ENCODE measurements at places on chromosomes 6 and 20.

GRCh38 chr6:3509336-3509735 is 52.5 kb upstream of the SLC22A23 start:
- DNase-seq, result no peak

- DNase-seq, result no peak
Measured at GRCh38 chr6:158536891-158537798, 22.7 kb upstream of the TMEM181 start.

GRCh38 chr20:46229478-46230105 is 78.7 kb downstream of the CDH22 start:
- DNase-seq, result no peak

DNA sequence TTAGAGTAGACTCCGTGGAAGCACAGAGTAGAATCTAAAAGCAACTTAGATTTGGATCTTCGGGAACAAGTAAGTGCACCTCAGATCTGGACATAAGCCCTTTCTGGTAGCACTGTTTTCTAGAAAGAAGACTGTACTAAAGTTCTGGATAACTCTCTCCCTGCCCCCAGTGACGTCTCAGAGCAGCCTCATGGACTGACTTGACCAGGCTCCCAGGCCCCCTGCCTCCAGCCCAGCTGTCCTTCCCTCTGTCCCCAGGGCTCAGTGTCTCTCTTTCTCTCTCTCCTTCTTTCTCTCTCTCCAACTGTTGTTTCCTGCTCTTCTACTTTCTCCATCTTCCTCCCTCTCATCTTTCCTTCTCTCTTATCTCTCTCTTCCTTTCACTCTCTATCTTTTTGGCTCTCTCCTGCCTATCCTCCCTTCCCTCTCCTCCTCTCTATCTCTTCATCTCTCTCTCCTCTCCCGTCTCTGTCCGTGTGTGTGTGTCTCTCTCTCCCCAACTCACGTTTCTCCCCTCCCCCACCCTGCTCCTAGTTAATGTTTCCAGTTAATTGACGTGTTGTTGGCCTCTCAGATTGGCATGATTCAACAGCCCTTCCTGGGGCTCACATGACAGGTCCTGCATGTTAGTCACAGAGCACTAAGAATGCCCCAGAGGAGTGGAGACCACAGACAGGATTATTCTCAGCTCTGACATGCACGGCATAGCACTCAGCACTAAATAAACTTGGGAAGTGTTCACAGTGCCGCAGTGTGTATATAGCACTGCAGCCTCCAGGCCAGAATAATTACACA is 180.4 kb upstream of the FOXQ1 start:
- no peak for DNase-seq

GRCh38 chr6:82248273-82248735 is 760 bp upstream of the IBTK start:
- DNase-seq, result no peak

DNA sequence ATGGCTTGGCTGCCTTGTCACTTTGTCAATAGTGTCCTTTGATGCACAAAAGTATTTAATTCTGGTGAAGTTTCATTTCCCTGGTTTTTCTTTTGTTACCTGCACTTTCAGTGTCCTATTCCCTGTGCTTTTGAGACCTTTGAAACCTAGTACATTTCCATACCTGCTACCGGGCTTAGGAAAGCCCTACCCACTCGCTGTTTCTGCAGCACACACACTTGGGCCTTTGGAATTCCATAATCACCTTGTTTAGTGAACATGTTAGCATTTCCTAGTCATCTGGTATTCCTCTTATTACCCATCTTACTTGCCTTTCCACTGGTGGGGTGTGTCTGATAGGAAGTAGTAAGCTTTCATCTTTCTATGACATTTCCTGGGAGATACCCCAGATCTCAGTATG is 19.3 kb upstream of the SYNDIG1 start:
- DNase-seq, result no peak

- DNase-seq, result no peak
Measured at GRCh38 chr20:62019881-62020492, 45.7 kb downstream of the TAF4 start.

- DNase-seq, result no peak
Measured at GRCh38 chr20:49203746-49204145, 15.5 kb upstream of the DDX27 start.

- DNase-seq, result no peak
Measured at GRCh38 chr6:51854347-51854746, 233.1 kb downstream of the PKHD1 start.

DNA sequence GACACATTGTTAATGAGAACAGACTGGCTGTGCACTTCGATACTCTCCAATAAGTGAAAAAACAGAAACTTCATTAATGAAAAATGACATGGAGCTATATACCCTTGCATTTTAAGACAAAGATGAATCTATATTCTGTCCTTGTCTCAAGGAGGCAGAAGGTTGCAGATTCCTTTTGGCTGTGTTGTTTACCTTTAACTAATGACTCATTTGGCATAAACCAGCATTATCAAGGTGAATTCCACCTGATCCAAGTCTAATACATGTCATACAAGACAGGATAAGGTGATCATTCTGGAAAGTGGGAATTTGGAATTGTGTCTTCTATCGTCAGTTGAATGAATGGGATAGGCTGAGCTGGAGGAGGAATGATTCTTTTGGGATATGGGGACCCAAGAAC is 192.9 kb downstream of the PLCB4 start:
- no peak for DNase-seq

DNA sequence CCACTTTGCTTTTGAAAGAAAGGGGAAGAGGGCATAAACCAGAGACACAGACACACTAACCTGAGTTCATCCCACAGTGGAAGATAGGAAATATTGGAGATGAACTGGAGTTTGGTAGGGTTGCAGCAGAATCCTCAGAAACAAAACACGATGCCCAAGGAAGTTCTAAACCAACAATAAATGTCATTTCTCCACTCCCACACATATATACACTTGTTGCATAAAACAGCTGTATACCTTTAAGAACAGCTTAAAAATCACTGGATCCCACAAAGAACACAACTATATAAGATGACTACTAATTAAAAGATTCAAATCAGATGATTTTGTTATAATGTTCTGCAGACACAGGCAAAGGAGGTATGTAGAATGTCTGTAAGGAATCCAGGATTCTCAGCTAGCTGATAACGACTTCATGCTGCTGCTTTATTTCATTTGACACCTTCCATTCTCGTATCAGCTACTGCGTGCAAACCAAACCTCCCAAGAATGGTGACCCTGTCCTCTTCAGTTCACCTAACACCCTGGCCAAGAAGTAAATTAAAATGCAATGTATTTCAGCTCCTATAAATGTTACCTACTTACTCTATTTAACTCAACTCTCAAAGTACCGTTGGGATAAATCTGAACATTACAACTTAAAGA is 14.3 kb downstream of the KIF13A start:
- no peak for DNase-seq

GRCh38 chr6:116966675-116967576 is 89.9 kb downstream of the RFX6 start:
- DNase-seq, result no peak

DNA sequence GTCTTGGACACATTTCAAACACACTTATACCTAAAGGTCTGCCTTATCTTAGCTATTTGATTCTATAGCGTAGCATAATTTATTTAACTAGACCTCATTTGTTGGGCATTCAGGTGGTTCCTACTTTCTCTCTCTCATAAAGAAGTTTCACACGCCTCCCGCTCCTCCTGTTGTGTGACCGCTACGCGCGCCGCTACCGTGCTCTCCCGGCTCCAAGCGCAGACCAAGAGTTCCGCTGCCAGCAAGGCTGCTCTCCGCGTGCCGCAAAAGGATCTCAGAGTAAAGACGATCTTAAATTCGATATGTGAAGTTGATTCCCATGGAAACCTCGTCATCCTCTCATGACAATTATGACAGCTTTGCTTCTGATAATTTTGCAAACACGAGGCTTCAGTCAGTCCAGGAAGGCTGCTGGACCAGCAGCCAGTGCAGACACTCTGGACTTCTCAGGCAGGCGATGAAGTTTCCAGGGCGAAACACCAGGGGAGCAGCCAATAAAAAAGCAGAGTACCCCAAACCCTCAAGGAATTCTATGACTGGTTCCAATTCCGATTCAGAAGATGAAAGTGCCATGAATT is 20.4 kb downstream of the PRSS16 start:
- DNase-seq, result no peak

DNA sequence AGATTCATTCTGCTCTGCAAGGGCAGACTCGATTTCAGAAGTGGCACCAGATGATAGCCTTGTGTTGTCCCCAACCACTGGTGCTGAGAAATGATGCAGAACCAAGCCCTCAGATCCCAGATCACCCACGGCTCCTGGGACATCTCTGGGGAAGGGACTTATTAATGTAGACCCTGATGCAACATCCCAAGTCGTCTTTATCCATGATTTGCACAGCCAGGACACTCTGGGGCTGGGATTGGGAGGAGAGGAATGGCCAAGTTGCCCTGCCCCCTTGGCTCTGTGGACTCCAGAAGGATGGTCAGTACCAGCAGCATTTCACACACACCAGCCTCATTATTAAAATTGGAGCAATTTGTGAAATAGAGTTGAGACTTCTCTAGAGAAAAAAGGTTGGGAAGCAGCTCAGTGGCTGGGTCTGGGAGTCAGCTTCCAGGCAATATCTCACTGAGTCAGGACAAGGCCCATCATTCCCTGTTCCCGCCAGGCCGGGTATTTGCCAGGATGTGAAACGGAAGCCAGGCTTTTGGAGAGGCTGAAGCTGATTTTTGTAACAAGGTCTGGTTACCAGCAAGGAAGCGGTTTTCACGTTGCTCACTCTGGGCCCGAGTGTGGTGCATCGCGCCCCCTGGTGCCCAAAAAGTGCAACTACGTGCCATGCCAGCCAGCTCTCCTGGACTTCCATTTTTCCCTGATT is 67.4 kb downstream of the ZBTB2 start:
- DNase-seq, result peak; percentile 9

- no peak for DNase-seq
Measured at GRCh38 chr6:20876561-20876960, 342.3 kb downstream of the CDKAL1 start.

- DNase-seq, result no peak
Measured at GRCh38 chr6:52407467-52407866, 12.7 kb upstream of the EFHC1 start.

- no peak for DNase-seq
Measured at GRCh38 chr20:2327620-2328555, 32.1 kb downstream of the TGM3 start.

DNA sequence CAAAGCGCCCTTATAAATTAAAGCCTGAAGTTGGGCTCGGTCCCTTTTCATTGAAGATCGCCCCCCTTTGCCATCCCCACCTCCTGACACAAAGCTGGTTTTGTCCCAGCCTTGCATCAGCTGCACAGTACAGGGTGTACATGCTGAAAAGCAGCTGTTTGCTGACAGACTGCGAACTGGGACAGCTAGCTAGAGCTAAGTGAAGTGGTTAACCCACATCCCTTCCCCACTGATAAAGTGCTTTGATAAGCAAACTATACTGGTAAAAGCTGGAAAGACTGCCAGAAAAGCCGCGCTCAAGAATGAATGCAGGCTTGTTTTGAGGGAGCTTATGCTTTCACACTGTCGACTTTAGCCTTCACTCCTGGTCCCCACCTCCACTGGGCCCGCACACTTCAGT is 207.3 kb downstream of the GMDS start:
- no peak for DNase-seq

GRCh38 chr6:85810558-85810957 is 167.9 kb upstream of the SYNCRIP start:
- no peak for DNase-seq

GRCh38 chr6:90442366-90442765 is 144.5 kb downstream of the MAP3K7 start:
- DNase-seq, result no peak

GRCh38 chr6:43843097-43843645 is 73.2 kb downstream of the VEGFA start:
- no peak for DNase-seq

- no peak for DNase-seq
Measured at GRCh38 chr20:5767493-5768098, 17.4 kb downstream of the SHLD1 start.

DNA sequence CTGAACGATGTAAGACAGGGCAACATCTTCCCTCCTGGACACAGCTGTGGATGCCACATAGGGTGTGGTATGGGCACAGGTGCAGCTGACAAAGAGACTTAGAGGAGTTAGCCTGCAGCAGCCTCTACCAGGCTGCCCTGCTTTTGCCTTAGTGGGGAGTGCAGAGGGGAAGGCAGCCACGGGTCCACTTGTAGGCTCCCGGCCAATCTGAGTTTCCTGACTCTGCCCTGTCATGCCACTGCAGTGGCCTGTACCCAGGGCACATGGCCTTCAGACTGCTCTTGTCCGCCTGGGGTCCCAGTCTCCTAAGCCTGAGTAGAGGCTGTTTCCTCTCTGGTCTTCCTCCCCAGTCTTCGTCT is 17.1 kb upstream of the CST9L start:
- no peak for DNase-seq

DNA sequence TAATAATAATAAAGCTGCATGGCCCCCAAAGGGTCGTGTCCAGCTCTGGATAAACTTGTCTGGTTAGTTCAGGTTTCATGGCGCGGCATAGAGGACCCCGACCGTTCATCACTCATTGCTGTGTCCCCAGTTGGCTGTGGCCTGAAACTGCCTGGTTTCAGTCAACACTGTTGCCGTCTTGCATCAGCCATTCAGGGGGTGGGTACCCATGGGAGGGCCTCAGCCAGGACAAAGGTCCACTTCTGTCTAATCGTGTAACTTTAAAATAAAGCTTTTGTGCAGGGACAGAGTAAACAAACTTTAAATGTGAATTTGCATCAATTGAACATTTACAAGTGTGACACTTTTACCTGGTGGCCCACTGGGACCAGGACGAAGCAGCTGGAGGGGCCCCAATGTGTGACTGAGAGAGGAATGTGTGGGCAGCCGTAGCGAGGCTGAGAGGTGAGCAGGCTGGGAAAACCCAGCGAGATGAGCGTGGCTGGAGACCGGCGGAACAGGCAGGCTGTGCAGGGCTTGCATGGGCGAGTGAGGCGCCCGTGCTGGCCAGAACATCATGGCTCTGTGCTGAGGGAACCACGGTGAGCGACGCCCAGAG is 22.3 kb upstream of the UNC93A start:
- DNase-seq, result no peak

GRCh38 chr6:39075807-39076622 is 27.4 kb downstream of the GLP1R start:
- DNase-seq, result no peak

GRCh38 chr6:136646377-136646776 is 96.2 kb upstream of the MAP7 start:
- no peak for DNase-seq
